Tibial nerve (tissue), 4 donors: ENCODE measurements at places on chromosomes 7 and 10.

GRCh38 chr7:147894271-147894670, 696.3 kb upstream of the C7orf33 start:
- no peak for DNase-seq

GRCh38 chr10:46516660-46517416, 39.6 kb downstream of the GPRIN2 start:
- no peak for DNase-seq

- DNase-seq = no peak
Measured at GRCh38 chr10:7015457-7015856, 395.4 kb downstream of the SFMBT2 start.

- DNase-seq = no peak
Measured at GRCh38 chr7:153090209-153090608, 330.7 kb downstream of the ACTR3B start.

GRCh38 chr10:7123774-7124173, 287.1 kb downstream of the SFMBT2 start:
- DNase-seq = no peak

GRCh38 chr7:128422037-128422436, 12.3 kb upstream of the IMPDH1 start:
- DNase-seq = no peak

DNA sequence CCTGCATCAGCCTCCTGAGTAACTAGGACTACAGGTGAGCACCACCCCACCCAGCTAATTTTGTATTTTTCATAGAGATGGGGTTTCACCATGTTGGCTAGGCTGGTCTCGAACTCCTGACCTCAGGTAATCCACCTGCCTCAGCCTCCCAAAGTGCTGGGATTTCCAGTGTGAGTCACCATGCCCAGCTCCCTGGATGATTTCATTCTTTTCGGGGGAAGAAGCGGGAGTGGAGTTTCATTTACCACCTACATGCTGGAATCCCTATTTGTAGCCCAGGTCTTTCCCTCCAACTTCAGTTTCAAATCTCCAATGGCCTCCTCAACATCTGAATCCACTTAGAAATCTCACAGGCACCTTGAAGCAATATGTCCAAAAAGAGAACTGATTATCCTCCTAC, 2.9 kb upstream of the BTRC start:
- no peak for DNase-seq

GRCh38 chr7:71131256-71132126, 453 bp upstream of the GALNT17 start:
- DNase-seq = peak; percentile 17

- no peak for DNase-seq
Measured at GRCh38 chr10:69731184-69731583, 70.5 kb upstream of the COL13A1 start.

DNA sequence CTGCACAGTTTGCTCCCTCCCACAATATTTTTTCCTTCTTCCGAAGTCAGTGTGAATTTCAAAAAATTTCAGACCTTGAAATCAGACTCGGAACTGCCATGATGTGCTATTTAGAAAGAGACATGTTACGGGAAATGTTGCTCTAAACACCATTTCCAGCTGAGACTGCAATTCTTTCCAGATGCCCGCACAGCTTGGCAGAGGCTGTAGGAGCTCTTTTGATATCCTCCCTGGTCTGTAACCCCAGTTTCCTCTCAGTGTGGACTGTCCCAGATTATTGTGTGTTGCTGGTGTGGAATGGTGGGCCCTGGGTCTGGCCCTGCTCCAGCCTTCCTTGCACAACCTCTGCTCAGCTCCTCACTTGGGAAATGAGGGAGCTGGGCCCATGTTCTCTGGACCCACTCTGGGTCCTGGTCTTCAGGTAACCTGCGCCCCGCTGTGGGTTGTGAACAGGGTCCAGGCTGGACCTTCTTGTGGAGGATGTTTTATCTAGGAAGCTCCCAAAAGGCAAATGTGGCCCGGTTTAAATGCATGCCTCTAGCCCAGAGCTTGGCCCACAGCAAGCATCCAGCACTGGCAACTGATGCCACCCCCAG, 172.8 kb upstream of the CXCL12 start:
- DNase-seq = no peak

DNA sequence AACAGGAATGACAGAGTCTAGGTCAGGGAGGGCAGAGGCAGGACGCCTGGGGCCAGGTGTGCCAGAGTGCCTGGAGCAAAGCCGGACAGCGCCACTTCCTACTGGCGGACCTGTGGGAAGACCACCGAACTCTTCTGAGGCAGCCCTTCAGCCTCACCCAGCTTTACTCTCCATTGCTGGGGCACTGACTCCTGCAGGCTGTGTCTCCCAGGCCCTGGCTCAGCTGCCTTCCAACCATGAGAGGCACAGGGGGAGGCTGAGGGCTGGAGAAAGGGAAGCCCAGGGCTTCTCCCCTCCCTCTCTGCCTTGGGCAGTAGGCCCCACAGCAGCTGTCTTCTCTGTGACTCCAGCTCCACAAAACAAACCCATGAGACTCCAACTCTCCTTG, 139.6 kb upstream of the UNC5B start:
- DNase-seq = no peak

- no peak for DNase-seq
Measured at GRCh38 chr7:103594186-103594585, 148.2 kb upstream of the SLC26A5 start.
